NCI-H774 (cell line): ENCODE measurements at places on chromosomes 5 and 9.

DNA sequence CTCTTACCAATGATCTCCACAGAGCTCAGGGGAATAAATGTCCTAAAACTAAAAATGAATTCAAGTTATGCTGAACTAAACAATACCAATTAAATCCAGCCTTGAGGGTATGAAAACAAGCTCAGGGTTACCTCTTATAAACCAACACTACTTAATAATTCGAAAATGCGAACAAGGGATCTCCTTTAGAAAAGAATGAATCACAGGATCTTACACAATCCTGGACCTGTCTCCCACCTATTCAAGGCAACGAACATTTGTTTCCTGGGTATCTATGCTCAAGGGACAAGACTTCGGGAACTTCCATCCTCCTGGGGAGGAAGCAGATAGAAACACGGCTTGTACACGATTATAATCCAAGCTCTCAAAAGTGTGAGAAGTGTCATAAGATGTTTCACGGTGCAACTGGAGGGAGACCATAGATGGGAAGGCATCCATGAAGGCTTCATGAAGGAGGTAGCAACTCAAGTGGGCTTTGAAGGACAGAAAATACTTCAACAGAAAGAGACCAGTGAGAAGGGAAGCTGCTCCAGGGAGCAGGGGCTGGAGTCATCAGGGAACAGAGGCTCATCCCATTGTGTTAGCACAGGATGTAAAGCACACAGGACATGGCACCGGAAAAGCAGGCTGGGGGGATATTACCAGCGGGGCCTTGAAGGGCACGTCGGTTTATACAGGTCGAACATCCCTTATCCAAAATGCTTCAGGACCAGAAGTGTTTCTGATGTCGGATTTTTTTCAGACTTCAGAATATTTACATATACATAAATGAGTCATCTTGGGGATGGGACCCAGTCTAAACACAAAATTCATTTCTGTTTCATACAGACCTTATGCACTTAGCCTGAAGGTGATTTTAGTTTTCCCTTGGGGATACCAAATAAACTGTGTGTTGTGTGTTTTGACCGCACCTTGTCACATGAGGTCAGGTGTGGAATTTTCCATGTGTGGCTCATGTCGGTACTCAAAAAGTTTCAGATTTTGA lies 87.4 kb downstream of the TLE1 start:
- no peak for DNase-seq

DNA sequence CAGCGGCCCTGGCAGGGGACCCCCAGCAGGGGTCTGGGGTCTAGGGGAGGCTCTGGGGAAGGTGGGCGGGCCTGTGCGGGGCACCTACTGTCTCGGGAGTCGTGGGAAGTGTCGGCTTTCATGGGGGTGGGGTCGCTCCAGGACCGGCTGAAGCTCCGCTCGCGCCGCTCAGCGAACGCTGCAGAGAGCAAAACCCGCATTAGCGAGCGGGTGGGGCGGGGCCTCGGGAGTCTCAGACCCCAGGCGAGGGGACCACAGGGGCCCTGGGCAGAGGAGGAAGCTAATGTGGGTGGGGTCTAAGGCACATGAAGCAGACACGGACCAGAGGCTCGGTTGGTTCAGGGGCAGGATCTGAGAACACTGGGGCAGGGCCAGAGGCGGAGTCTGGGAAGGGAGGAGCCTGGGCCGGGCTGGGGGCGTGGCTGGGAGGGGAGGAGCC lies 5.5 kb downstream of the NSMF start:
- no peak for DNase-seq

- DNase-seq: no peak
Measured at GRCh38 chr5:43203373-43203772, 11.3 kb downstream of the NIM1K start.

DNA sequence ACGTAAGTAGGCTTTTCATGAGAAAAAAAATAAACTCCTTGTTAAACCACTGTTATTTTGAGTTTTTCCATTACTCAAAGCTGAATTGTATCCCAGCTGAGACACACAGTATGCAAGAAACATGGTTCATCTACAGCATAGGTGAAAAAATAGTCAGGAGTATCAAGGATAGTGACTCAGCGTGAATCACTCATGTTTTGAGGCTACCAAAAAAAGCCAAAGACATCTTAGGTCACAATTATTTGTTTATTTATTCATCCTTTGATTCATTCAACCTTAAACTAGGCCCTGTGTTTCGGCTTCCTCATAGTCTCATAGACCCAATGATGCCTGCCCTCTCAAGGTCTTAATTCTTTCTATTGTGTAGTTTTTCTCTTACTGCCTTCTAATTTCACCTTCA lies 32.9 kb upstream of the STX17 start:
- DNase-seq: no peak

DNA sequence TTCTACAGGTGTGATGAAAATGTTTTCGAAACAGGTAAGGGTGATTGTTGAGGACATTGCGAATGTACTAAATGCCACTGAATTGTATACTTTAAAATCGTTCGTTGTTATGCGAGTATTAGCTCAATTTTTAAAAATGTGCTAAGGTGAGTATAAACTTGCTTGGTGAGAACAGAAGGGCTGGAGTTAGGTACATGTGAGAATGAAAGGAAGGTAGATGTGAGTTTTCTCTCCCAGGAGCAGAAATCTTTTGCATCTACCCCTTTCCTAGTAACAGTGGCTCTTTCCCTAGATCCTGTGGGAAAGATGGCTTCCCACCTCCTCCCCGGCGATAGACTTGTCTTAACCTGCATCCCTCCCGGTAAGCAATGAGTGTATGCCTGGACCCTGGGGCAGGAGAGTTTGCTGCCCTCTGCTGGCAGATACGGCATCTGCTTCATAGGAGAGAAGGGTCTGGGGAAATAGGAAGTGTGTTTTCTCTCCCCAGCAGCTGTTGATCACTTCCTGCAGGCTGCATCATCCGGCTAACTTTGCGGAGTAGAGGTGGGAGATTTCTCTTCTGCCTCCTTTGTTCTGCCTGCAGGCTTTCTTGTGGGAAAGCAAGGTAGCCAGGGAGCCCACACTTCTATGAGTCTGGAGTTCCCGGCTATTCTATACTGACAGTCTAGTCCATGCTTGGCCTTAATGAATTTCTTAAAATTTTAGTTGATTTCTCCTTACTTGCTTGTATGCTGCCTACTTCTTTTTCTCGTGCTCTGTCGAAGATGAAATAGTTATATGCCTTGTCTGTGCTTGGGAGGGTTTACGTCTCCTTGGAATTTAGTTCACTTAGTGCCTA lies 373.3 kb upstream of the SEMA6A start:
- peak; percentile 7 for DNase-seq

GRCh38 chr9:37575511-37575914 lies 667 bp downstream of the FBXO10 start:
- no peak for DNase-seq

DNA sequence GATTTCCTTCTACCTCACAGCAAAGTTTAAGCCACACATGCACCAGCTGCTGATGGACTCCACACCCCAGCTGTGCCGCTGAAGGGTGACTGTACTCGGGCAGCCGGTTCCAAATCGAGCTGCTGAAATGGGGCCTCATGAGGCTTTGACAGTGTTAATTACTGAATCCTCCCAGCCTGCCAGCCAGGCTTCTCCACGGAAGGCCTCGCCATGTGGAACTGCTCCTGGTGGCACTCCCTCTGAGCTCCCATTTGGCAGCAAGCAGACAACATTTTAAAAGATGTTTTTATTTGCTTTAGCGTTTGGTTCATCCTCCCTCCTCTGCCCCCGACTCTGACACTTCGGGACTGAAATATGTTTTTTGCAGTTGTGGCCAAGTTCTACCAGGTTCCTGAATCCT lies 479.4 kb upstream of the MPDZ start:
- no peak for DNase-seq

DNA sequence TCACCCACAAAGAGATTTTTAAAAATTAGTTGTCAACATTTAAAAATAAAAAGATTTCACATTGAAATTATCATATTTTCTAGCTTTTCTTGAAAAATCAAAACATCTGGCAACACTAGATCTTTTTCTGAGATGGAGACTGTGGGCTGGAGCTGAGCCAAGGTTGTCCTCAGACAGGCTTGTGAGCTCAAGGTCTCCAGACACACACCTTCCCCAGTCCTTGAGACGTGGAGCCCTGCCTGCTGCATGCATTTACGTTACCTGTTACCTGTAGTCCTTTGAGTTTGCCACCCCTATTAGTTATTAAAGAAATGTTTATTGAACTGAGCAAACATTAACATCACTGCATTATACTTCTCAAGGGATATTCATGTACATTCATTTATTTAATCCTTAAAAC lies 87.5 kb upstream of the TLE1 start:
- DNase-seq: no peak

GRCh38 chr9:135816651-135816970 lies 90.7 kb downstream of the CAMSAP1 start:
- no peak for DNase-seq

DNA sequence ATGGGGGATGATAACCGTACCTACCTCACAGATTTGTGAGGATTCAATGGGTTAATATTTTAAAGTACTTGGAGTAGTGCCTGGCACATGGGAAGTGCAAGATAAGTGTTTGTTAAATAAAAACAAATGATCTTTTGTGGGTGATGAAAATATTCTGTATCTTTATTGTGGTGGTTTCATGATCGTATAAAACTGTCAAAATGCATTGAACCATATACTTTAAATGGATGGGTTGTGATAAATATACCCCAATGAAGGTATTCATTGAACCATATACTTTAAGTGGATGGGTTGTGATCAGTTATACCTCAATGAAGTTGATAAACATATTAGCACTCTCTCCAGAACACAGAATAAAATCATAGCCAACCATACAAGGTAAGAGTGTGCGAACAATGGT lies 234.5 kb downstream of the CRB2 start:
- DNase-seq: peak; percentile 14

- no peak for DNase-seq
Measured at GRCh38 chr5:159478950-159479349, 148.7 kb upstream of the IL12B start.

- DNase-seq: peak; percentile 5
Measured at GRCh38 chr5:164013077-164013670, 507.8 kb downstream of the MAT2B start.
